ENCODE measurements at places on chromosomes 6 and 20.

- no peak for DNase-seq
Observed at GRCh38 chr6:40912158-40912946, 126.7 kb downstream of the UNC5CL start.

DNA sequence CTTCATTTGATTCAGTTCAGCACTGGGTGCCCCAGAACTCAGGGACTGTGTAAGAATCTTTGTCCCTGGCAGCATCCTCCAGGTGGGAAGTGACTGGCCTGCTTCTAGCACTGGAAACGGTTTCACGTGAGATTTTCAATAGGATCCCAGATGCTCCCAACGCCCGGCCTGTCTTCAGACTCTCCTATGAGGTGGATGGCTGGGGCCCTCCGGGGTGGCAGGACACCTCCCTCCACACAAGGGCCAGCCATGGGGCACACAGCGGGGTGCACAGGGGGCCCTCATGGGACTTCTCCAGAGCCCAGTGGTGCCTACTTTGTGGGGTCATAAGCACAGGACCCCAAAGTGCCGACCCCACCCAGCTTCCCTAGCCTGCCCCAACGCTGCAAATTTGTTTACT, 72.8 kb downstream of the SMOC2 start:
- DNase-seq: no peak

DNA sequence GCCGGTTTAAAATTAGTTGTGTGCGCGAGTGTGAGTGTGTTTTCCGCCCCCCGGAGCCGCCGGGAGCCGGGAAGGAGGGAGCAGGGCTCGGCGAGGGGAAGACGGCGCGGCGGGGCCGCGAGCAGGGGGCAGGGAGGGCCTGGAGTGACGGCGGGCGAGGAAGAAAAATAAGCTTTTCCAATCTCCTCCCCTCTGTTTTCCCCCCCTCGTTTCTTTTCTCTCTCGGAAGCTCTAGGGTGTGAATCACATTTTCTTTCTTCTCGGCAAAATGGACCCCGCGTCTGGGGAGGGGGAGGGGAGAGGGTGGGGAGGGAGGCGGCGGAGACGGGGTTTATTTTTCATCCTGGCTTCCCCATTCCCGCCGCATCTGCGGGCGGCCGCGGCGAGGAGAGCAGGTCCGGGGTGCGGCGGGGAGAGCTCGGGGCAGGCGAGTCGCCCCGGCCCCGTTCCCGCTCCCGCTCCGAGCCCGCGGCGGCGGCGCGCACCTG, 881 bp downstream of the BICRAL start:
- DNase-seq: peak; percentile 73

DNA sequence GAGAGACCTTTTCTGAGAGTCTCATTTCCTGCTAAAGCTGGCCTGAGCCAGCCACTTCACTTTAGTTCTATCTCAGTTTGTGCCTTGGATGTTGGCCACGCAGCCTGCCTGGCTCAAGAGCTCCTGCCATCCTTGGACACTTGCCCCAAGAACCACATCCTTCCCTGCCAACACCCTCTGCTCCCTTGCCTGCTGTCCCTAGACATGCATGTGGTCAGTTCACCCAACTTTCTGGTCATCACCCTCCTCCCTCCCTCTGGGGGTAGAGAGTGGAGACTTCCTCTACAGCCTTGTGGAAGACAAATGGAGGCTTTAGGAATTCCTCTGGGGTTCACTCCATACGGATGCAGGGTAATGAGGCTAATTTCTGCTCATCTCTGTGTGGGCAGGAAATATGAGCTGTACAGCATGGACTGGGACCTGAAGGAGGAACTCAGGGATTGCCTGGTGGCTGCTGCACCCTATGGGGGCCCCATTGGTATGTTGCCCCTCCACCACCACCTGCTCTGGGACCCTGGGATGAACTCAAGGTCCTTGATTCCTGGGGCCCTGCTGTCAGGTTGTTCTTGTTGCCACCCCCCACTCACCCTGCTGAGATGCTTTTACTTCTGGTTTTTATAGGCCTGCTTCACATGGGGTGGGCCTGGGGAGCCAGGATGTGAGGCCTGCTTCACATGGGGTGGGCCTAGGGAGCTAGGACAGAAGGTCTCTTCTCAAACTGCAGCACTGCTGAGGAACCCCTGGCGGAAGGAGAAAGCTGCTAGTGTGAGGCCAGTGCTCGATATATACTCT, 13.8 kb upstream of the PTPRA start:
- no peak for DNase-seq

GRCh38 chr6:88368071-88368787, 202.1 kb upstream of the CNR1 start:
- no peak for DNase-seq

DNA sequence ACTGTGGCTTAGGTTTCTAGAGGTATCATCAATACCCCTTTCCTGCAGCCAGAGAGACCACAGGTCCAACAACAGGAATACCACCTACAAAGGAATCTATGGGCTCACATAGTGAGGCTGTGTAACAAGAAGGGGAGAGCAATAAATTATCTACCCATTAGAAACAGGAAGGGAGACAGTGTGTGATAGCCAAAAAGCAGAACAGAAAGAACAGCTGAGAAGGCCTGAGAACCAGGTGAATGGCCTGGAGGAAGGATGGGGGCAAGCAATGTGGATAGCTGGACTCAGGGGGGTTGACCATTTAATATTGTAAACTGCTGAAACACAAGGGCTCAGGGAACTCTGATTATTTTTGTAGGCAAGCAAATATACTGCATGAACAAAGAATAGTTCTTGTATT, 628.2 kb downstream of the COL12A1 start:
- no peak for DNase-seq

DNA sequence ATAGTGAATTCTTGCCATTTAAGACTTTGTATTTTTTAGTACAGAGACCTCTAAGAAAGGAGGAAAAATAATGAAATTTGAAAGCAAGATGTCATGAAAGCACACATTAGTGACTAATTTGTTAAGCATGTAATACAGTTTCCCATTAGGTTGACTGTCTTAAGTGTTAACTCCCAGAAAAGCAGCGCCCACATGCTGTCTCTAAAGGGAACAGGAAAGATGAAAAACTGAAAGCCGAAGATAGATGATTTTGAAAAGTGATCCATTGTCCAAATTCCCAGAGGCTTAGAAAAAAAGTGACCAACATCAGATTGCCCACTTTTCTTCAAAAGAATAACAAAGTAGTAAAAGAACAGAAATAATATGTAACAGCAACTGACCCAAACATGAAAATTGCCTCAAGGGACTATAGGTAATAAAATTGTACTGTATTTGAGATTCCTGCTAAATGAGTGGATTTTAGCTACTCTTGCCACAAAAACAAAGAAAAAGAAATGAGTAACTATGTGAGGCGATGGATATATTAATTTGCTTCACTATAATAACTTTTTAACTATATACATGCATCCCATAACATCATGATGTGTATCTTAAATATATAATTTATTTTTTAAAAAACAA, 83.2 kb upstream of the OGFRL1 start:
- no peak for DNase-seq

- DNase-seq: no peak
Observed at GRCh38 chr6:90650041-90650940, 63.4 kb upstream of the MAP3K7 start.

- DNase-seq: no peak
Observed at GRCh38 chr6:167214206-167214605, 56.4 kb upstream of the GPR31 start.

DNA sequence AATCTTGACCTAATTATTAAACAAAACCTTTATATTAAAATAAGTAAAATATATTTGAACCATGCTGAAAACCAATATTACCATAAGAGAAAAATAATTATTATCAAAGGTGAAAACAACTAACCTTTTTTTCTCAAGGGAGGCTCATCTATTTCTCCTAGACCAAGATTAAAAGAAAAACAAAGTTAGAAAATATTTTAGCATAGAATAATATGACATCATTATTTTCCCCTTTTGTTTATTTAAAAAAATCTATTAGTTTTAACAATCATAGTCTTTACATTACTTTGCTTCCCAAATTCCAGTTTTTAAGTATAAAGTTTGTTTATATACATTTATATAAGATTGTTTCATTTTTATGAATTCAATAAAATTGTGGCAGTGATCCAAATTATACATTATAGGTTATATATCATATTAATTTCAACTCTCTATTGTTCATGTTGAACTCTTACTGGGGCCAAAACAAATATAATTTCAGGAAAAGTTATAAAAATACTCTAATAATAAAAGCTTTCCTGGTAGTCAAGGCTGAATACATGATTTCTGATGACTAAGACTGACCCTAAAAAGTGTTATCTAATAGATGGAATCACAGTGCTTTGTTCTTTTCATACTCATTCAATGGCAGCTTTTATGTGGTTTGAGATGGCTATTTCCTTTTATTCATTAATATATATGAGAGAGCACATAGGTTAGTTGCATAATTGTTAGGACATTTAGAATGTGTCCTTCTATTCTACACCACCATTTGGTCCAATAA, 89.4 kb downstream of the TRDN start:
- no peak for DNase-seq

- no peak for DNase-seq
Observed at GRCh38 chr6:101486124-101486523, 92.6 kb downstream of the GRIK2 start.

GRCh38 chr6:31351033-31351380, 6.0 kb downstream of the HLA-B start:
- DNase-seq: no peak

DNA sequence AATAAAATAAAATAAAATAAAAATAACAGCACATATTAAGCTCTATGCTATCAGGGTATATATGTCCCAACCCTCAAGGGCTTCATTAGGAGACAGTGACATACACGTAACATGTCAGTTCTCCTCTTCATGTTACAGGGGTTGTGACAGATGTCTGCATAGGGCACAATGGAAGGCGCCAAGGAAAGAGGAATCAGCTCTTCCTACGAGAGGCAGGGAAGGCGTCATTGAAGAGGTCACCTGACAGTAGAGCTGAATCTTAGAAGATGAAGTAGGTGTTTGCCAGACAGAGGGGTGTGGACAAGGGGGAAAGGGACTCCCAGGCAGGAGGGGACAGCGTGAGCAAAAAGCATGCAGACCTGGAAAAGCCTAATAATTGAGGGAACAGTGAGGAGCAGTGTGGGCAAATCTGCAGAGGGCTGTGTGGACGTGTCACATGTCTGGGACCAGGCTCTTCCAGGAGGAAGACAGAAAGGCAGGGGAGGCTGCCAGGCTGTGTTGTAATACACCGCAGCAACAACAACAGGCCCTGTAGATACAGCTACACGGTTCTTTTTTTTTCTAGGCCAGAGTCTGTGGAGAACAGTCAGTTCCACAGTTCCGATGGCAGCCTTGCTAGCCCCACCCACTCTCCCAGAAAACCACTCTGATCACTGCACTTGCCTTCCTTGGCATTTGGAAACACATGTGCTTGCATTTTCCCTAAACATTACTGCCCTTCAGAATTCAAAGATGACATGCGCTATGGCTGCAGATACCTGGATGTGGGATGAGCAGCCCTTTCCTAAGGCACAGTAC, 2.5 kb upstream of the FKBP5 start:
- DNase-seq: no peak

- DNase-seq: no peak
Observed at GRCh38 chr20:16601047-16601446, 27.8 kb upstream of the KIF16B start.
